ENCODE measurements at places on chromosomes 2 and 18.

- no peak for DNase-seq
Observed at GRCh38 chr2:28445448-28446258, 50.2 kb upstream of the PLB1 start.

GRCh38 chr2:126839796-126840195, 58.9 kb upstream of the TEX51 start:
- DNase-seq: no peak

- no peak for DNase-seq
Observed at GRCh38 chr2:103991591-103991990, 862.3 kb upstream of the POU3F3 start.

DNA sequence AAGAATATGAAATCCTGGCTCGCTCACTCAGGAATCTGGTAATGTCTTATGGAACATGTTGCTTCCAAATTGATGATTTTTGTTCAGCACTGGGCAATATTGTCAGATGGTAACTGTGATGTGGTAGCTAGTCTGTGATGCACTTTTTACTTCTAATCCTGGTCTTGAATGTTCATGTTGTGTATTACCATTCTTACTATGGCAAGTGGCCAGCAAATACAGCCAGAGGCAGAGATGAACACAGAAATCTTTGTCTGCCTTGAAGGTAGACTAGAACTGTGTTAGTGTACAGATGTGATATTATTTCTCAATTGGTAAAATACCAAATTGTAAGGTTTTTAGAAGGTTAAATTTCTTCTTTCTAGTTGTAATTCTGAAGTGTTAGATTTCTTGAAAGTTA, 83.3 kb downstream of the UBE2E3 start:
- DNase-seq: no peak

Measured in cortex of kidney (tissue), 1 donor.